Stimulated activated CD4-positive, alpha-beta T cell treated with anti-CD3 and anti-CD28 coated beads, Interleukin-15, amount 100 ng/mL, for 48 hours (primary cell): ENCODE measurements at places on chromosomes 7 and 10.

DNA sequence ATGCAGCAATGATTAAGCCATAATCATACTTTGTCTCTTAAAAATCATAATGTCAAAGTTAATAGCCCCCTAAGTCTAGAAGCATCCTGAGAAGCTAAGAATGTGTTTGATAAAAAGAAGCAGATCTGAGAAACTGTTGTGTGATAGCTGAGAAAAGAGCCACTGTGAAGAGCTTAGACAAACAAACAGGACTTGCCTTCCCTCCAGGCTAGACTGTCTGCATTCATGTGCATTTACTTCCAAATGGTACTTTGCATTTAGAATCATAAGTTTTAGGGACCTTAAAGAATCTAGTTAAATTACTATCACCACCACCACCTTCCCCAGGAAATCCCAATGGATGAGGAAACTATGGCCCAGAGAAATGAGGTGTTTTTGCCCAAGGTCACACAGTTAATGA, 62.7 kb upstream of the NFKB2 start:
- no peak for DNase-seq

DNA sequence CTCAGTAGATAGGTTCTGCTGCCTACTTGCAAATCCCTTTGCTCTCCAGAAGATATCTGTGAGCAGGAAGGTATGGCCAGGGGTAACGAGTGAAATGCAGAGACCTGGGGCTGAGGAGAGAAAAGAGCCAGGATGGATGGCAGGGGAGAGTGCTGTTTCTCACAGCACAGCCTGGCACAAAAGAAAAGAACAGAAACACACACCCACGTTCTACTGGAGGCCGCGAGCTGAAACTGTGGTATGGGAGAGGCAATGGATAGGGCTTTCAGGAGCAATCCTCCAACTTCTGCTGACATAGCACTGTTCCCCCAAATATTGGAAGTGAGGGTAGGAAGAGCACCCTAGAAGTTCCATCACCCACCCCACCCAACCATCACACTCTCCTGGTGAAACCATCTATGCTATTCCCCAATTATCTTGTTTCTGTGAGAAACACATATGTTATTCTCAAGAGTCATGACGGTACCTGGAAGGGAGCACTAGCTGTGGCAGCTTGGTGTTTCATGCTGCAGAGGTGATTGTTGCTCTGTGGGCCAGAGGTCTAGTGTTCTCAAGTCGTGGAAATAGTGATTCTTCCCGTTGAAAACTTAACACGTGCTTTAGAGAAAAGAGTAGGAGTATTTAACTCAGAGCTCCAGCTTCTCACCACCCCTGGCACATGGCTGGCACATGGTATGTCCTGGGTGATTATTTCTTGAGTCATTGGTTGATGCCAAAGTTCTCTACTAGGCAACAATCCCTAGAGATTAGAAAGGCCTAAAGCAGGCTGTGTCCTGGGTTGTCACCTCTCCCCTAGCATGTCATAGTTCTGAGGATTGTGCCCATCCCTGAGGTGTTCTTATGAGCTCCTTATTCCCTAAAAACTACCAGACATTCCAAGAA, 198.3 kb downstream of the PLXNA4 start:
- no peak for DNase-seq

GRCh38 chr7:26525398-26526264, 234.0 kb downstream of the SNX10 start:
- DNase-seq: no peak

GRCh38 chr10:35331894-35332640, 4.2 kb upstream of the CCNY start:
- no peak for DNase-seq

DNA sequence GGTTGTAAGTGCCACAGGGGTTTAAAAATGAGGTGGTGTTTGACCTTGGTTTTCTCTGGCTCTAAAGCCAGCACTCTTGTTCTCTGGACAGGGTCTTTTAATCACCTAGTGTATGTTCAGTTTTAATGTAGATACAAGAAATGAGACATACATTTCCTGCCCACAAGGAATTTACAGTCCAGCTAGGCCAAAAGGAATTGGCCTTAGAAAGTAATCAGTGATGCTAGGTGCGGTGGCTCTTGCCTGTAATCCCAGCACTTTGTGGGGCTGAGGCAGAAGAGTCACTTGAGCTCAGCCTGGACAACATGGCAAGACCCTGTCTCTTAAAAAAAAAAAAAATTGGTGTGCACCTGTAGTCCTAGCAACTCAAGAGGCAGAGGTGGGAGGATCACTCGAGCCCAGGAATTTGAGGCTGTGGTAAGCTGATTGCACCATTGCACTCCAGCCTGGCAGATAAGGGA, 100.2 kb downstream of the LRMDA start:
- DNase-seq: no peak

DNA sequence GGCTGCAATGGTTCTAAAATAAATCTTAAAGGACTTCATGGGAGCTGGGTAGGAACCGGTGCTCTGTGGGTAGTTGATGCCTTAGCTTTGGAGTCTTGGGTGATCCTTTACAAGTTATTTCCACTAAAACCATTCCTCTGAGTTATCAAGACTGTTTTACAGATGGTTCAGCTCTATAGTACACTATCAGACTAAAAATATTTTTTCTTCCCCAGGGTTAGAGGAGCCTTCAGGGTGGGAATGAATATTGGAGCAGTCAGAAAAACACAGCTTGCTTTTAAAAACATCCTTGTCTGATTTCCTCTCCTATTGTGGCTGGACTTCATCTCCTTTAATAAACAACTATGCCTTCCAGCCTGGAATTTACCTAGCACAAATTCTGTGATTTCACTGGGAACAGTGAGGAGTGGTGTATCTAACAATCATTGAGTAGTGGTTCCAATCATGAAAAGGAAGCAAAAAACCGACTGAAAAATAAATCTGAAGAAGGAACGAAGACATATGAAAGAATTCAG, 102.6 kb upstream of the AFAP1L2 start:
- no peak for DNase-seq

DNA sequence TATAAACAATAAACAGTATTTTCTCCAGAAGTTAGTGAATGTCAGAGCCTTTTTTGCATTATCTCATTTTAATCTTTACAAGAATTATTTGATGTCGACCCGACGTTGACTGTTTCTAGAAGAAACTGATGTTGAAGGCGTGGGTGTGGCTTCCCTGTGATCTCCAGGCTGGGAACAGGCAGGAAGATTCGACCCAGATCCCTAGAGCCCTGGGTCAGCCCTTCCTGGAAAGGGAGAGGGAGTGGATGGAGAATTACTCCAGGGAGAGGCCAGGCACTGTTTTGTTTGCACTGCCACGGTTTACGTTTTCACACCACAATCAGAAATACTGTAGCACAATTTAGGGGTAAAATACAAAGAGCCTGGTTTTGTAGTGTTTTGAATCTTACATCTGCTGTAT, 133.1 kb downstream of the ADARB2 start:
- DNase-seq: no peak

- no peak for DNase-seq
Observed at GRCh38 chr10:77045085-77045484, 592.5 kb downstream of the KCNMA1 start.

DNA sequence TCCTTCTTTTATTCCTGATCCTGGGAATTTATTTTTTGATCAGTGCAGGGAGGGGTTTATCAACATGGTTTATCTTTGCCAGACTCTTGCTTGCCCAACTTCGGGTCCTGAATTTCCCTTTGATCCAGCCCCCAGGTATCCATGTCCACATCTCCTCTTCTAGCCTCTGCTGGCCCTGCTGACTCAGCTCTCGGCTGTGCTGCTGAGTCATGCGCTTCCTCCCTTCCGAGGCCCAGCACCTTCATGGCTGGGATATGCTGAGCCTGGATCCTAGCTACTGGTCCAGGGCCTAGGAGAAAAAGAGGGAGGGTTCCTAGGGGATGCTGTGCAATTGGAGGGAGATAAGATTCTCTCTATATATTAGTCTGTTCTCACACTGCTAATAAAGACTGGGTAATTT, 380.7 kb upstream of the SHH start:
- DNase-seq: no peak

GRCh38 chr10:34290412-34291081, 524.5 kb downstream of the PARD3 start:
- DNase-seq: no peak

DNA sequence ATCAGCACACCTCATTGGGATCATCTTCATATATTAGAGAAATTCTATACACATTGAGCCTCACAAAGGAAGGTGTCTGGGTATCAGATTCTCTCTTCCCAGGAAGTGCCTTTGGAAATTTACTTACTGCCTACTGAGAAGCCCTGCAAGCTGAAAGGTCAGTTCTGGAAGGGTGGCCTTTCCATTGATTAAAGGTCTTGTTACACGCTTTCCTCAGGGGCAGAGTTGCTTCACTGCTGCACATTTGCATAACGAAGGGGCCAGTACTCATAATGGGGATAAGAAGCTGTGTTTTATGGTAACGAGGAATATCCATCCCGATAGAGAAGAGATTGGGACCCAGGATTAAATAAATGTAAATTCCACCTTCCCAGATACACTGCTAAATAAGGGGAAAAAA, 19.4 kb upstream of the IL15RA start:
- no peak for DNase-seq

DNA sequence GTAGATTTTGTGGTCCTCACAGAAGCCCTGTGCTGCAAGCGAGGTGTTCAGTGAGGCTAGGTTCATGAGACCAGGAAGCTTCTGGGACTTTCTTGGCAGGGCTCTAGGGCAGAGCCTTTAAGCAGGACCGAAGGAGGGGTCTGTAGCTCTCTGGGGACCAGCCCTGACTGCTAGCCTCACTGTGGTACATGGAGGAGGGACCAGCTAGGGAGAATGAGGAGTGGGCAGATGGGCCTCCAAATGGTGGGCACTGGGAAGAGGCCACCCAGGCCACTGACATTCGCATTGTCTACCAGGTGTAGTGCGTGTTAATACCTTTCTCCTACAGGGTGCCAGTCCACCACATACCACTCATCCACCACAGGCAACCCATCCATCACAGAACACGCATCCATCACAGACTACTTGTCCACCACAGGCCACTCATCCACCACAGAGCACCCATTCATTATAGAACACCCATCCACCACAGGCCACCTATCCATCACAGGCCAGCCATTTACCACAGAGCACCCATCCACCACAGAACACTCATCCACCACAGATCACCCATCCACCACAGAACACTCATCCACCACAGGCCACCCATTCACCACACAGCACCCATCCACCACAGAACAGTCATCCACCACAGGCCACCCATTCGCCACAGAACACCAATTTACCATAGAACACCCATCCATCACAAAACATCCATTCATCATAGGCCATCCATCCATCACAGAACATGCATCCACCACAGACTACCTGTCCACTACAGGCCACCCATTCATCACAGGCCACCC, 31.6 kb upstream of the ZNF488 start:
- DNase-seq: no peak

GRCh38 chr7:37255327-37255944, 193.2 kb downstream of the ELMO1 start:
- DNase-seq: no peak

GRCh38 chr10:122276611-122277208, 5.6 kb downstream of the BTBD16 start:
- no peak for DNase-seq

DNA sequence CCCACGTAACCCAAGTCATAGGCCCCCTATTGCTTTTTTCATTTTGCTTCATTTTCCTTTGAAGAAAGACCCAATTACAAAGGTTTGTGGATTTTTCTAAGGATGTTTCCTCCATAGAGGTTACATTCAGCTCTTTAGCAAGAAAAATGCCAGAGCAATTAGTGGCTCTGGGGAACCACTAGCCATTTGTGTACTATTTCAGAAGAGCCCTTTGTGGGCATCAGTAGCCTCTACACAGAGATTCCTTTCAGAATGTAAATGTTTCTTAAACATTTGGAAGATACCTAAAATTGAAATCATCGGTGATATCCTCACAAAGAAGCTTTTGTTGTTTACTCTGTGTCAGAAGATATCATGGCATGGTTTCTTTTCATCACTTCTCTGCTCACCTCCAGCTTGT, 291.0 kb upstream of the KMT2E start:
- no peak for DNase-seq

DNA sequence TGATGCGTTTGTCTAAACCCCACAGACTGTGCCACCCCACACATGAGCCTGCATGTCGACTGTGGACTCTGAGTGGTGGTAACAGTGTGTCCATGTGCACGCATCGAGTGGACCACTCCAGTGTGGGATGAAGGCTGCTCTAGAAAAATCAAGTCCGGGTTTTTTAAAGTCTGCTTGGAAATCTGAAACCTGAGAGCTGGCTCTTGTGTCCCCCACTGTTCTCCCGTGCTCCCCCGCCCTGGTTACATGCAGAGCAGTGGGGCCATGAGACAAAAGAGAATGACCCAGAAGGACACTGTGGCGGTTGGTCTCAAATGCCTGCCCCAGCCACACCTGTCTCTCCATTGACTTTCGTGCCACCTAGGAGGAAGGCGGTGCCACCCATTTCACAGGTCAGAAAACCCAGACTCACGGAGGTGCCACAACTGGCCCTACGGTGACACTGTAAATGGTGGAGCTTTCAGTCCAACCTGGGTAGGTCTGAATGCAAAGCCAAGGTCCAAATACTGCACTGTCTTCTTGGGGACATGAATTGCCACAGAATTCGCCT, 27.3 kb upstream of the PWWP2B start:
- DNase-seq: no peak

DNA sequence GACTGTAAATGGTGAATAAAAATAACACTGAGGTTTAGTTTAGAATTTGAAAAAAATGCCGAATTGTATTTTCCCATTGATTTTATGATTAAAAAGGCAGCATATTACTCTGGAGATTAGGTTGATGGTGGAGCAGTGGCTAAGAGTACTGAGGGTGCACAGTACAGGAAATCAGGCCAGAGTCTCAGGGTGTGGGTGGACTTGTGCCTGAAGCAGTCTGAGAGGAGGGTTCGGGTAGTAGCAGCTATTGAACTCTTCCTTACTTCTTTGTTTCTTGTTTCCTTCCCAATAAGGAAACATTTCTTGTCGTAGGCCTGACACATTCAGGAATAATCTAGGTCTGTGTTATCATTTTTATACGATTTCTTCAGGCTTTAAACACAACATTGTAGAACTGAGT, 319.0 kb upstream of the MBL2 start:
- no peak for DNase-seq

- no peak for DNase-seq
Observed at GRCh38 chr7:64871761-64872160, 31.3 kb upstream of the ZNF273 start.

- no peak for DNase-seq
Observed at GRCh38 chr10:1230592-1231275, 174.5 kb downstream of the WDR37 start.

DNA sequence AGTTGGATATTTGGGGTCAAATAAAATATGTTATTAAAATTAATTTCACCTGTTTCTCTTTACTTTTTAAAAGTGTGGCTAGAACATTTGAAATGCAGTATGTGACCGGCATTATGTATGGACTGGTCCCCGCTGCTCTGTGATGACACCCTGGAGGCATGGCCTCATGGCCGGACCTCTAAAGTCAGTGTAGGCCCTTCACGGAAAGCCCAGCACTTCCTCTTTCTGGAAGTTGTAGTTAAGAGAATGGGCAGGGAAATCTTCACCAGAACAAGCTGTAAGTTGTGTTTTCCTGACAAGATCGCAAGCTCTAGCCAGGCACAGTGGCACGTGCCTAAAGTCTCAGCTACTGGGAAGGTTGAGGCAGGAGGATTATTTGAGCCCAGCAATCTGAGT, 38.3 kb upstream of the SRGN start:
- DNase-seq: no peak
